Stimulated activated naive CD4-positive, alpha-beta T cell treated with Interleukin-2 at 50 U/mL for 16 hours (primary cell): ENCODE measurements at places on chromosomes 2 and 18.

GRCh38 chr2:219457784-219458369 lies 23.2 kb downstream of the SPEG start:
- DNase-seq = no peak

DNA sequence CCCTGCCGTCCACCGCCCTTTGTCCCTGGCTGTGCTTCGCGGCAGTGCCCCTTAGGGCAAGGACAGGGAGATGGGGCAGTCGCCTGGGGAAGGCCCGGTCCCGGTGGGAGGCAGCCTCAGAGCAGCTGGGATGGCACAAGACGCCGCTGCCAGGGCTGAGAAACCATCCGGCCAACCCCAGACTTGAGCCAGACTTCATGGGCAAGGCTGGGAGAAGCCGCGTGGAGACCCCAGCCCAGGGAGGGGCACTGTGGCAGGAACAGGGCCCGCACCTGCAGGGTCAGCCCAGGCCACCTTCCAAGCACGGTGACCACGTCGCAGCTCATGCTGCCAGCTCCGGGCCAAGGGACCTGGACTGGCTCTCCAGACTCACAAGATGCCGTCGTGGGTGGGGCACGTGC lies 84.0 kb downstream of the NFATC1 start:
- DNase-seq = no peak

DNA sequence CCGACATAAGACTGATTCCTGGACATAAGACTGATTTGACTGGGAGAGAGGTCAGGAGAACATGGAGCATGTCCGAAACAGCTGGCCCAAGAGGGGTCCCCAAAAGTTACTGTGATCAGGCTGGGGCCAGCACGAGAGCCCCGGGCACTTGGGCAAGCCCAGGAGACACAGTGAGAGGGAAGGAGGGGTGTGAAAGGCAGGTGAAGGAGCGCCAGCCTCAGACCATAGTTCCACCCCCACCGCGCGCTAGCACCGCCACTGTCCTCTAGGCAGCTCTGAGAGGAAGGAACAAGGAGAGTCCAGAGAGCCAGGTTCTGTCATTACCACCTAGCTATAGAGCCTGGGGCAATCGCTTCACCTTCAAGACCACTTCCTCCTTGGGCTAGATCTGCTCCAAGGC lies 78.2 kb upstream of the DAPL1 start:
- DNase-seq = no peak

- DNase-seq = no peak
Observed at GRCh38 chr2:144983107-144983506, 463.2 kb upstream of the ZEB2 start.

- no peak for DNase-seq
Observed at GRCh38 chr2:9737053-9737875, 106.0 kb upstream of the TAF1B start.

DNA sequence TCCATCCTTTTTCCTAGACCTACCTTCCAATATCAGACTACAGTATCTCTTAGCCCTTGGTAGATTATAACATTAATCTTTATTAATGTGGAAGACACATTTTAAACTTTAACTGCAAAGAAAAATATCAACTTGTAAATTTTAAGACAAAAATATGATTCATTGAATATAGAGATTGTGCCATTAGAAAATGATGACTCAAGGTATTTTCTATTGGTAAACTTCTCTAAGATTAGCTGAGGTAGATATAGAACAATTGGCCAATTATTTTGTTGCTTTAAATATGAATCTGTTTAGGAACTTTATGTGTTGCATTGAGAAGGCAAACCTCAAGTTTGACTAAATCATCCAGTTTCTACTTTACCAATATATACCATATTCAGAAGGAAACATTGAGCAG lies 604.7 kb downstream of the CBLN2 start:
- DNase-seq = no peak

DNA sequence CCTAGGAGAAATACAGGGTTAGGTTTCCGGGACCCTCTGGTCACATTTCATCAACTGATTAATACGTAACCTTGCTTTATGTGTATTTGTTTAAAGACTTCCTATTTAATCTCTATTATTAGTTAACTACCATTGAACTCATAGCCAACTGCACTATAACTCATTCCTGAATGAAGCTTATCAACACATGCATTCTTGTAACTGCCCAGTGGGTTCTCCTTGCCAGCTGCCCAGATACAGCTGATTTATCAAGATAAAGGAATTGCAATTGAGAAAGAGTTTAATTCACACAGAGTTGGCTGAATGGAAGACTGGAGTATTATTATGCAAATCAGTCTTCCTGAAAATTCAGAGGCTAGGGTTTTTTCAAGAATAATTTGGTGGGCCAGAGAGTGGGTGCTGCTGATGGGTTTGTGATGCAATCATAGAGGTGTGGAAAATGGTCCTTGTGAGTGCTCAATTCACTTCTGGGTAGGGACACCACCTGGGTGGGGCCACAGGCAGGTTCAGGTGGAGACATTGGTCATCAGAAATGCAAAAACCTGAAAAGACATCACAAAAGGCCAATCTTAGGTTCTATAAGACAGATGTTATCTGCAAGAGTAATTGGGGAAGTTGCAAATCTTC lies 21.1 kb upstream of the NOSTRIN start:
- DNase-seq = no peak

GRCh38 chr2:158112992-158113391 lies 11.3 kb downstream of the UPP2 start:
- DNase-seq = no peak

- DNase-seq = no peak
Observed at GRCh38 chr2:53744395-53745065, 23.1 kb upstream of the CHAC2 start.

GRCh38 chr2:172808156-172808555 lies 72.5 kb downstream of the RAPGEF4 start:
- no peak for DNase-seq

- DNase-seq = no peak
Observed at GRCh38 chr2:72993147-72993932, 76.0 kb downstream of the EMX1 start.

- no peak for DNase-seq
Observed at GRCh38 chr2:218039171-218039570, 29.9 kb upstream of the RUFY4 start.

DNA sequence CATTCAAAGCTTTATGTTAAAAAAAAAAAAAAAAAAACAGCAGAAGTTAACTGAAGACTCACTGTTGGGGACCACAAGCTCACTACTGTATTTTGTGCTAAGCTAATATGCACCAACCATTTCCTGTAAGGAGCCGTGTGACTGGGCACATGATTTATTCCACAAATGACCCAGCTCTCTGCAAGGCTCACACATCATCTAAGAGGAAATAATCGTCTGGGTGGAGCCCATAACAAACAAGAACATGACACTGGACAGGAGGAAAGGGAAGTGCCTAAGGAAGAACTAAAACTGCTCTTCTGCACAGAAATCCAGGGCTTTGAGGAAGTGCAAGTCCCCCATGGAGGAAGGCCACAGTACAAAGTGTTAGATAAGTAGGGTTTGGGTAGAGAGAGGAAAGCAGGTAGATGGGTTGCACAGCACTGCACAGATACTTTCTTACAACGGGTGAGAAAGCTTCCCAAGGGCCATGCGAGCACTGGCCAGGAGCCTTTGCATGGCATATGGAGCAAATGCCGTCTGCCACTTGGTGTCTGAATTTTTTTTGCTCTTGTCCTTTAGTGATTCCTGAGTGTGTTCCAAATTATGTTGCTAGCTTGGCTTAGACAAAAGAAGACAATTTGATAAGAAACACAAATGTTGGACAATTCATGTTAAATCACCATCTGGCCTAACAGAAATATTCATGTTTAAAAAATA lies 24.4 kb downstream of the NFE2L2 start:
- no peak for DNase-seq

DNA sequence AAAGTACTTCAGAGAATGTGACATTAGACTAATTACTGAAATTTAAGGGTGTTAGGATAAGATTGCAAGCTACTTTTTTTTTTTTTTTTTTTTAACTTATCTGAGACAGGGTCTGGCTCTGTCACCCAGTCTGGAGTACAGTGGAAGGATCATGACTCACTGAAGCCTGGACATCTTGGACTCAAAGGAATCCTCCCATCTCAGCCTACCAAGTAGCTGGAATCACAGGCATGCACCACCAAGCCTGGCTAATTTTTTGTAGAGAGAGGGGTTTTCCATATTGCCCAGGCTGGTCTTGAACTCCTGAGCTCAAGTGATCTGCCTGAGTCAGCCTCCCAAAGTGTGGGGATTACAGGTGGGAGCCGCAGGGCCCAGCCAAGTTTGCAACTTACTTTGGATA lies 1246.0 kb upstream of the ZEB2 start:
- no peak for DNase-seq

DNA sequence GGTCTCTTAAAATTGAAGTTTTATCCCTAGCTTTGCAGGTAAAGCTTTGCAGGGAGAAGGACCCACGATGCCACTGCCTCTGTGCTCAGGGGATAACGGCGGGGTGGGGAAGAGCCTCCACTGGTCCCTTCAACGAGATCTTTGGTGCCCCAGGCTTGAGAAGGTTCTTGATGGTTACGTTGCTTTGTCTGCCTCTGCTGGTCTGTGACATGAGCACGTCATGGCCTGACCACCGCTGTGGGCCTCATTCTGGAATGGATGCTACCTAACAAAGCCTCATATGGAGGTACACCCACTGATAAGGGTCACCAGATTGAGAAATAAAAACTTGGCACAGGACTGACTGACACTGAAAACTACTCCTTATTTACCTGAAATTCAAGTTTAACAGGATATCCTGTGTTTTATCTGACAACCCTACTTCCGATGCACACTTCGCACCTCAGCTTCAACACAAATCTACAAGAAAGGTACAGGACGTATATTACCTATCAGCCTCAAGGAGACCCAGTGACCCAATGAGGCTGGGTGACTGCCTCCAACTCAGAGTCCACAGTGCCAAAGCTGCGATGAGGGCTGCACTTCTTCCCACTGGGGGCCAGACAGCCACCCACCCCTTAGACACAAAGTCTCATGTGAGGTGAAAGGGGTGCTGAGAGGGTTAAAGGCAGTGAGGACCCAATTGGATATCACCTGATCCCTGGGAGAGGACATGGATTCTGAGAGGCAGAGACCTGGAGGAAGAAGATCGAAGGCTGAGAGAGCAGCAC lies 64.9 kb downstream of the EIPR1 start:
- no peak for DNase-seq

DNA sequence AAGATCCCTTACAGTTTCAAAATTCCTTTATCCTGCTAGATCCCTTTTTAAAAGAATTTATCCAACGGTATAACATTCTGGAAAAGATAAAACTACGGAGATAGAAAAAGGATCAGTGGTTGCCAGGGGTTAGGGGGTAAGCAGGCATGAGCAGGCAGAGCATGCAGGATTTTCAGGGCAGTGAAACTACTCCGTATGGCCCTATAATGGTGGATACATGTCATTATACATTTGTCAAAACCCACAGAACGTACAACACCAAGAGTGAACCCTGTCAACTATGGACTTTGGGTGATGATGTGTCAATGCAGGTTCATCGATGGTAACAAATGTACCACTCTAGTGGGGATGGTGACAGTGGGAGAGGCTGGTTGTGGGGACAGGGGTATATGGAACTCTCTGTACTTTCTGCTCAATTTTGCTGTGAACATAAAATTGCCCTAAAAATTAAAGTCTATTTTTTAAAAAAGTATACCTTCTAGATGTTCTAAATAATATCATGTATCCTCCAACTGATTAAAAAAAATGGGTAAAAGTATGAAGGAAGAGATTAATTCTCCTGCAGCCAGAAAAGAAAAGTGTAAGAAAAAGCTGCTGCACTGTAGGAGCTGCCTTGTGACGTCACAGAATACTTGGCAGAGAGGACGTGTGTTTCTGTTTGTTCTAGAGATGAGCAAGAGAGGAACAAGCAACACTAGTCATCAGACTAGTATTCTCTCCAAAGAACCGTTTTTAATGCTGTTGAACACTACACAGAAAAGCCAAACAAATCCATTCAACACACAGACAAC lies 23.6 kb downstream of the ANKRD44 start:
- peak; percentile 49 for DNase-seq

DNA sequence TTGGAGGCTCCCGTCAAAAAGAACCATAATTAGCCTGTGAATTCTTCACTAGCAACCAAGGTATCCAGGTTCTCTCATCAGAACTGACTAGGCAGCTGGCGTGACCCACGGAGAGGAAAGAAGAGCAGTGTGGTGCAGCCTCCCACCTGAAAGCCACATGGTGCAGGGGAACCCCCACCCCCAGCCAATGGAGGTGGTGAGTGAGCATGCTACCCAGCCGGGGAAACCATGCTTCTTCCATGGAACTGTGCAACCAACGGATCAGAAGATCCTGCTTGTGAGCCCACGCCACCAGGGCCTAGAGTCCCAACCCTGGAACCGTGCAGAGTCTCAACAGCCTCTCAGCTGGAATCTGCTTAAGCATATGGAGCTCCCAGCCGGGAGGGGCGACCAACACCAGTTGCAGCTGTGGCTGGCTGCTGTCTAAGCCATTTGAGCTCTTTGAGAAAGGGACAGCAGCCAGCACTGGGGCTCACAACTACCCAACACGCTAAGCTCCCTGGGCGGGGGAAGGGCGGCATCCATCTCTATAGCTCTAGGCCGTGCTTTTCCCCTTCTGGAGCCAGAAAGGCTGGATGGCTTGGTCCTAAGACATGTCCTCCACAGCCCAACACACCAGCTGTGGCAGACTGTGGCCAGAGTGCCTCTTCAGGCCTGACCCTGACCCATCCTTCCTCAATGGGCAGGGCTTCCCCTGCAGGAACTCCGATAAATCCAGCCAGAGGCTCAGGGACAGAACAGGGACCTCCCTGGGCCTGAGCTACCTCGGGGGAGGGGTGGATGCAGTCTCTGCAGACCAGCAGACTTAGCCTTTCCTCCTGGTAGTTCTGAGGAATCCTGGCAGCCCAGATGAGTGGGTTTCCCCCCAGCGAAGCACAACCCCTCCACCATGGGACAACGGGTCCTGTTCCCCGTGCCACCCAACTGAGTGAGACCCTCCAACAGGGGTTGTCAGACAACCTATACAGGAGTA lies 151.4 kb upstream of the NXPH2 start:
- no peak for DNase-seq

GRCh38 chr18:55433648-55434047 lies 154.3 kb downstream of the TCF4 start:
- DNase-seq = no peak

DNA sequence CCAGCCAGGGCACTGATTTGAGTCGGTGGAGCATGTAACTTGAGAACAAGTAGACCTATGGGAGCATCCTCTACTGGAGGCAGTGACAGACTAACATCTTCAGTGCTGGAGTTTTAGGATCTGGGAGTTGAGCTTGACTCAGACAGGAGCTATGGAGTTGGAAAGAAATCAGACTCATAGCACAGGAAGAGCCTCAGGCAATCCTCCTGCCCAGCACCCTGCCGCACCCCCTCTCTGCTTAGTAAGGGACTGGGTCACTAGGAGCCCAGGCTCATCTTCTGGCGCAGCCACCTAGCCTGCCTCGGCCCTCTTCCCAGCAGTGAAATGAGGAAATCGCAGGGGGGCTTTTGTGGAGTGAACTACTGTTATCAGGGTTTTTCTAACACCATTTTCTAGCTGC lies 3.6 kb downstream of the ARID5A start:
- DNase-seq = no peak

DNA sequence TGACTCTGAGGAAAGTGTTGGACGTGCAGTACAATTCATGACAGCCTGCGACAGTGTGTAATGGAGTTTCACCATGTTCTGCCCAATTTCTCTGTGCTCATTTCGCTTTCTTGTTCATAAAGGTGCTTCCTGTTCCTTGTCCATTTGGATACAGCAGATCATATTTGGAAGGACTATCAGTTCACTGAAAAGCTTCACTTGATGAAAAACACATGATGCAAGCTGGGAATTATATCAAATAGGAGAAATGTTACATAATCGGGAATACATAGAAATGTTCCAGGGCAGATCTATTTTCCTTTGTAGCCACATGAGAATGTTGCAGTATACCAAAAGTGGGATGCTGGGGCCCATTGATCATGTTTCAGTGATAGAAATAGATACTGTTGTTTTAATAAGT lies 266.3 kb upstream of the SLC14A2 start:
- DNase-seq = no peak
